ENCODE measurements at places on chromosomes 16 and 17. TPM values are rescaled to one million over a fixed set of nuclear protein-coding genes. Genes with fewer than 3 reads are reported as not detected.

DNA sequence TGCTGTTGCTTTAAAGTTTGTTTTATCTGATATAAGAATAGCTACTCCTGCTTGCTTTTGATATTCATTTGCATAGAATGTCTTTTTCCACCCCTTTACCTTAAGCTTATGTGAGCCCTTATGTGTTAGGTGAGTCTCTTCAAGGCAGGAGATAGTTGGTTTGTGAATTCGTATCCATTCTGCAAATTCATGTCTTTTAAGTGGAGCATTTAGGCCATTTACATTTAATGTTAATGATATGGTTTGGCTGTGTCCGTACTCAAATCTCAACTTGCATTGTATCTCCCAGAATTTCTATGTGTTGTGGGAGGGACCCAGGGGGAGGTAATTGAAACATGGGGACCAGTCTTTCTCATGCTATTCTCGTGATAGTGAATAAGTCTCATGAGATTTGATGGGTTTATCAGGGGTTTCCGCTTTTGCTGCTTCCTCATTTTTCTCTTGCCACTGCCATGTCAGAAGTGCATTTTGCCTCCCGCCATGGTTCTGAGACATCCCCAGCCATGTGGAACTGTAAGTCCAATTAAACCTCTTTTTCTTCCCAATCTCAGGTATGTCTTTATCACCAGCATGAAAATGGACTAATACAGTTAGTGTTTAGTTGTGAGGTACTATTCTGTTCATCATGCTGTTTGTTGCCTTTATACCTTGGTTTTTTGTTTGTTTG, 27.2 kb downstream of the ATF7IP2 start:
- no peak for DNase-seq
- no peak overlapping the region for H3K4me3 ChIP-seq
- no peaks in the 10 kb centered on the region for H3K4me1 ChIP-seq
- no peak overlapping the region for H3K27ac ChIP-seq
- H3K36me3 ChIP-seq = no peaks in the 10 kb centered on the region

- peaks cover 94% of the 10 kb centered on the region for H3K36me3 ChIP-seq
- DNase-seq = peak; percentile 75
- H3K27me3 ChIP-seq = no peaks in the 10 kb centered on the region
- H3K27ac ChIP-seq = peak overlapping the region; percentile 53
- H3K4me1 ChIP-seq = peaks cover 28% of the 10 kb centered on the region
These were observed 49.8 kb downstream of the WDR45B start for GRCh38 chr17:82598256-82599119.

- no peak overlapping the region for H3K4me3 ChIP-seq
- no peaks in the 10 kb centered on the region for H3K4me1 ChIP-seq
- H3K27ac ChIP-seq = no peak overlapping the region
- no peaks in the 10 kb centered on the region for H3K27me3 ChIP-seq
- DNase-seq = no peak
These were observed 27.2 kb downstream of the MOSMO start for GRCh38 chr16:22035153-22035552.

- no peaks in the 10 kb centered on the region for H3K27me3 ChIP-seq
- H3K36me3 ChIP-seq = no peaks in the 10 kb centered on the region
- no peak overlapping the region for H3K4me3 ChIP-seq
- no peaks in the 10 kb centered on the region for H3K4me1 ChIP-seq
- no peak for DNase-seq
These were observed 47.2 kb upstream of the SLC47A1 start for GRCh38 chr17:19486351-19487023.

DNA sequence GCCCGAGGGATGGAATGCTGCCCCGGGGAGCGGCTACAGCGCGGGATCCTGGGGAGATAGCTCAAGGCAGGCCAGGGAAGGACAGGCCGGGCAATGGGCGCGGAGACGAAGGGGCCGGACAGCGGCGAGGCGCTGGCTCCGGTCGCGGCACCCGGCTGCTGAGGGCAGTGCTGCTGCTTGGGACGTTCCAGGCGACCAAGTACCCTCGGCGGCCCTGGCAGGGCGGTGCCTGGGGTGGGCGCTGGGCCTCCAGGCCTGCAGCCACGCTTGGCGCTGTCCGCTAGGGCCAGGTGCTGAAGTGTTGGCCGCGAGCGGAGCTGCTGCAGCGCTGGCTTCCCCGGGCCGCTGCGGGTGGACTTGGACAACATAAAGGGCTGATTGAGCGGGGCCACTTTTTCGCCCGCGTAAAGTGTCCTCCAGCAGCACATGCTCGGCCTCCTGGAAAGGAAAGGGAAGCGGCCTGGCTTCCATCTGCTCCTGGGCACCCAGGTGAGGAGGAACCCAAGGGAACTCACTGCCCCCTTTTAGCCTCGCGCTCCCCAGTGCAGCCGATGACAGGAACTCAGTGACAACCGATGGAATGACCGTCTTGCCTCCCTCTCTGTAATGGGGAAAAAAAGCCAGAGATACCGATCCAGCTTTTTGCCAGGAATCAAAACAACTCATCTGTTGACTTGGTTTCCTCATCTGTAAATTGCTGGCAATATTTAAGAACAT, 23.7 kb downstream of the CLEC3A start:
- no peak overlapping the region for H3K27ac ChIP-seq
- H3K4me3 ChIP-seq = no peak overlapping the region
- H3K36me3 ChIP-seq = no peaks in the 10 kb centered on the region
- no peaks in the 10 kb centered on the region for H3K4me1 ChIP-seq
- peaks cover 6% of the 10 kb centered on the region for H3K27me3 ChIP-seq

- peaks cover 49% of the 10 kb centered on the region for H3K27me3 ChIP-seq
- no peak for DNase-seq
- no peak overlapping the region for H3K27ac ChIP-seq
- H3K36me3 ChIP-seq = no peaks in the 10 kb centered on the region
These were observed 30.9 kb upstream of the SUPT4H1 start for GRCh38 chr17:58382872-58383242.

- no peak for DNase-seq
- no peaks in the 10 kb centered on the region for H3K27me3 ChIP-seq
- H3K4me3 ChIP-seq = no peak overlapping the region
These were observed 113.8 kb upstream of the CHMP6 start for GRCh38 chr17:80877729-80878303.

DNA sequence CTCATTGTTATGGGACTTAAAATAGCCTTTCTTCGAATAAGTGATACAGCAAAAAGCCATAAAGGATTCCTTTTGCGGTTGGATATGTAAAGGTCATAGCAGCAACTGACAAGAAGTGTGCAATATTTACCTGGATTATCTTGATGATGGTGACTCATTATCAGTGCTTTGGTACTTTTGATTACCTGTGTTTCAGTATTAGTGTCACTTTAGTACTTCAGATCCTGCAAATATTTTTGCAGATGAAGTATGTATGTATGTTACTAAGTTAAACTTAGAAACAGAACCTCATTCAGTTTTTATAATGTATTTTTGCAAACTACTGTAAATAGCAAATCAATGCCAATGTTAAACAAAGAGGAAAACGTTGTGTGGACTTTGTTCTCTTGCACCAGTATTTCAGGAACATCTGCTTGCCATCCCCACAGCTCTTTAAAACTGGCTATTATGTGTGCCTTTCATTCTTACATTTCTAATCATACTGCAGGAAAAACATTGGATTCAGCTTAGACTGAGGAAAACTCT, 10.5 kb downstream of the CNEP1R1 start:
- peaks cover 58% of the 10 kb centered on the region for H3K36me3 ChIP-seq
- no peak for DNase-seq
- H3K27ac ChIP-seq = no peak overlapping the region
- H3K27me3 ChIP-seq = no peaks in the 10 kb centered on the region

- no peak overlapping the region for H3K27ac ChIP-seq
- no peaks in the 10 kb centered on the region for H3K36me3 ChIP-seq
- no peak for DNase-seq
- H3K4me1 ChIP-seq = no peaks in the 10 kb centered on the region
- no peaks in the 10 kb centered on the region for H3K27me3 ChIP-seq
- no peak overlapping the region for H3K4me3 ChIP-seq
These were observed 195.3 kb upstream of the AXIN2 start for GRCh38 chr17:65756760-65757159.

DNA sequence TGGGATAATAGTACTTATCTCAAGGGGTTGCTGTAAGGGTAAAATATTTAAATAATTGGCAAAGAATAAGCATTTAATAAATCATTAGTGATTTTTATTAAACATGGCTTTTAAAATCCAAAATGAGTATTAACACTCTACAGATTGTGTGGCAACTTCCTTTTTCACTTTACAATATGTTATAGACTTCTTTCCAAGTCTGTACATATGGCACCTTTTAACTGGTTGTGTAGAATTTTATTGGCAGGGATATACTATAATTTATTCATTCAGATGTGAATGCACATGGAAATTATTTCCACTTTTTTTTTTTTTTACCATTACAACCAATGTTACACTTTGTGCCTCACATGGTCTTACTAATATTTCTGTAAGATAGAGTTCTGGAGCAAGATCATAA, 15.7 kb upstream of the NLRP1 start:
- H3K4me3 ChIP-seq = no peak overlapping the region
- no peak for DNase-seq
- H3K27me3 ChIP-seq = peaks cover 48% of the 10 kb centered on the region
- no peak overlapping the region for H3K27ac ChIP-seq

GRCh38 chr16:2358811-2359210, 18.3 kb upstream of the ABCA3 start:
- H3K4me1 ChIP-seq = no peaks in the 10 kb centered on the region
- H3K36me3 ChIP-seq = no peaks in the 10 kb centered on the region
- peaks cover 32% of the 10 kb centered on the region for H3K27me3 ChIP-seq
- no peak overlapping the region for H3K27ac ChIP-seq

DNA sequence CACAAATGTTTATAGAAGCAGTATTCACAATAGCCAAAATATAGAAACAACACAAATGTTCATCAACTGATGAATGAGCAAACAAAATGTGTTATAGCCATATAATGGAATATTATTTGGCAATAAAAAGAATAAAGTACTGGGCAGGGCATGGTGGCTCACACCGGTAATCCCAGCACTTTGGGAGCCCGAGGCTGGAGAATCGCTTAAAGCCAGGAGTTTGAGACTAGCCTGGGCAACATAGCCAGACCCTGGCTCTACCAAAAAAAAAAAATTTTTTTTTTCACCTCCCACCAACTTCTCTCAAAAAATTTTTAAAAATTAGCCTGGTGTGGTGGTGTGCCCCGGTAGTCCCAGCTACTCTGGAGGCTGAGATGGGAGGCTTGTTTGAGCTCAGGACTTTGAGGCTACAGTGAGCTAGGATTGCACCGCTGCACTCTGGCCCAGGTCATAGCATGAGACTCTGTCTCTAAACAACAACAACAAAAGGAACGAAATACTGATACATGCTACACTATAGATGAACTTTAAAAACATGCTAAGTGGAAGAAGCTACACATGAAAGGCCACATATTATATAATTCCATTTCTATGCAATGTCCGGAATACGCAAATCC, 10.7 kb upstream of the PECAM1 start:
- H3K4me3 ChIP-seq = no peak overlapping the region
- H3K4me1 ChIP-seq = no peaks in the 10 kb centered on the region
- no peaks in the 10 kb centered on the region for H3K27me3 ChIP-seq
- no peaks in the 10 kb centered on the region for H3K36me3 ChIP-seq
- H3K27ac ChIP-seq = no peak overlapping the region
- DNase-seq = no peak

GRCh38 chr16:81324808-81325207, 10.0 kb downstream of the GAN start:
- H3K36me3 ChIP-seq = no peaks in the 10 kb centered on the region
- no peaks in the 10 kb centered on the region for H3K27me3 ChIP-seq
- peaks cover 44% of the 10 kb centered on the region for H3K4me1 ChIP-seq
- H3K4me3 ChIP-seq = no peak overlapping the region

GRCh38 chr16:4032768-4033167, 83.5 kb downstream of the ADCY9 start:
- H3K36me3 ChIP-seq = 0 out of 2 replicates have a peak, but pooled peaks cover 4% of the 10 kb centered on the region
- no peak overlapping the region for H3K4me3 ChIP-seq
- peaks cover 14% of the 10 kb centered on the region for H3K4me1 ChIP-seq
- no peak for DNase-seq
- H3K27ac ChIP-seq = no peak overlapping the region

GRCh38 chr17:75096082-75096625, 8.4 kb downstream of the SLC16A5 start:
- peak overlapping the region; percentile 3 for H3K27ac ChIP-seq
- peaks cover 11% of the 10 kb centered on the region for H3K4me1 ChIP-seq
- no peaks in the 10 kb centered on the region for H3K27me3 ChIP-seq
- H3K4me3 ChIP-seq = no peak overlapping the region

GRCh38 chr17:6461792-6462524, 17.7 kb downstream of the PIMREG start:
- DNase-seq = no peak
- H3K36me3 ChIP-seq = peaks cover 16% of the 10 kb centered on the region
- peaks cover 8% of the 10 kb centered on the region for H3K4me1 ChIP-seq
- no peak overlapping the region for H3K4me3 ChIP-seq

DNA sequence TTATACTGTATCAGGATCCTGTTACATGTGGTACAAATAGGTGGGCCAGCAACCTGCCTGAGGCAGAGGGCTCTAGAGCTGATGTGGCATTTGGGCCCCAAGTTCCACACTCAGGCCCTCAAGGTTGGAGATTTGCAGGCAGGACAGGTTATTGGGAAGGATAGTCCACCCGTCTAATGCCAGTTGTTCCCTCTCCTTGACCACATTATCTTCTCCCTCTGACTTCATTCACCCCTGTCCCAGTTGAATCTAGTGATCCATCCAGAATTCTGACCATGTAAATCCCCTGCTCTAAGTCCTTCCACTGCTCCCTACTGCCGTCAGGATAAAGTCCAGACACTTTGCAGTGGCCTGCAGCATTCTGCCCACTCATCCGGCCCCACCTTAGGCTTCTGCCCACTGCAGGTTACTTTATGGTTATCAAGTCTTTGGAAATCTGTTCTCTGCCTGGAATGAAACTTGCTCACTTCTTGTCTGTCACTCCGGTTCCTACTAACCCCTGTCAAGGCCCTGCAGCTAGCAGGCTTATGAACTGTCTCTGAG, 1.9 kb upstream of the NFATC3 start:
- H3K27me3 ChIP-seq = no peaks in the 10 kb centered on the region
- H3K4me3 ChIP-seq = no peak overlapping the region
- DNase-seq = no peak
- peaks cover 12% of the 10 kb centered on the region for H3K36me3 ChIP-seq
- H3K27ac ChIP-seq = no peak overlapping the region

DNA sequence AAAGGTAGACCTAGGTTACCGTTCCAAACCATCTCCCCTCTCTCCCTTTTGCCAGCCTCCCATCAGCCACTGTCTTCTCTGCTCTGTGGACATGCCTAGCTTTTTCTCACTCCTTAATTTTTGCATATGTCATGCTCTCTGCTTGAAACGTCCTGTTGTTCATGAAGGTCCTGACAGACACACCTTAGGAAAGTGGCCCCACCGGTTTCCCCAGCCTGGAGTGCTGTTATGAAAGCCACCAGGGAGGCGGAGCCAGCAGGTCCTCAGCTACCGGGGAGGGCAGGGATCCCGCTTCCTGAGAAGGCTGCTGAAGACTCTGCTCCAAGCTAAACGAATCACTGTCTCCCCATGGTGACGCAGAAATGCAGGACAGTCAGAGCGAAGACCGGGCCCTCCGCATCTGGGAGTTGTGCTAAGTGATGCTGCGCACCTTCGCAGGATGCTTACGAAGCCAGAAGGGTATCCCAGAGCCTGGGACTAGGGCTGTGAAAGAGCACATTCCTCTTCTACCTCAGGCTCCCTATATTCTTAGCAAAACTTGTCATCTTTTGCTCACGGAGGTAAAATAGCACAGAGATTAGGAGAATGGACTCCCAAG, 2.3 kb upstream of the SLC16A11 start:
- H3K27ac ChIP-seq = no peak overlapping the region
- H3K36me3 ChIP-seq = no peaks in the 10 kb centered on the region
- H3K4me1 ChIP-seq = peaks cover 16% of the 10 kb centered on the region
- no peak for DNase-seq
- peaks cover 19% of the 10 kb centered on the region for H3K27me3 ChIP-seq

GRCh38 chr17:81025741-81026129, 9.2 kb upstream of the BAIAP2 start:
- no peak overlapping the region for H3K27ac ChIP-seq
- DNase-seq = no peak
- H3K4me1 ChIP-seq = peaks cover 6% of the 10 kb centered on the region
- H3K36me3 ChIP-seq = no peaks in the 10 kb centered on the region

The RUSF1 gene
- 47.6 TPM for total RNA-seq

The PRSS8 gene
- not detected for total RNA-seq

The KCNJ12 gene
- not detected for total RNA-seq

The SLC16A11 gene
- total RNA-seq = not detected

The DHRS7C gene
- not detected for total RNA-seq

Data from SJSA1 (cell line).